ENCODE measurements at places on chromosomes 11 and 22.

DNA sequence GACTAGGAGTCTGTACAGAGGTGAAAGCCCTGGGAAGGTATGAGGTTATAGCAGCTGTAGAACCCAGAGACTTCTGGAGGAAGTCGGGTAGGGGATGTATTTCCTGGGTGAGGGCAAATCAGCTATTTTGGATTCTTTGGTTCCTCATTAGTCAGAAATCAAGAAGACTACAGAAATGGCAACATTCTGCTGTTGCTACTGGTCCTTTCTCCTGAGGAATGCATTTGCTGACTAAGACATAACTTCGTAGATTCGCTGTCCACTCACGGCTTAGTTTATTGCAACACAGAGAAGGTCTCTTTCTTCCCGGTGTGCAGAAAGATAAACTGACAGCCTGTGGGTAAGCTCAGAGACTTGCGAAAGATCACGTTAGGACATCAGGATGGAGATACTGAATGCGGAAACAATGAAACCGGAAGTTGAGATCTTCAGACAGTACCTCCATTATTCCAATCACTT is 25.3 kb upstream of the SESN3 start:
- no peak for DNase-seq
- H3K36me3 ChIP-seq: no peaks in the 10 kb centered on the region
- no peak overlapping the region for H3K27ac ChIP-seq
- no peak overlapping the region for H3K4me3 ChIP-seq
- no peaks in the 10 kb centered on the region for H3K27me3 ChIP-seq

DNA sequence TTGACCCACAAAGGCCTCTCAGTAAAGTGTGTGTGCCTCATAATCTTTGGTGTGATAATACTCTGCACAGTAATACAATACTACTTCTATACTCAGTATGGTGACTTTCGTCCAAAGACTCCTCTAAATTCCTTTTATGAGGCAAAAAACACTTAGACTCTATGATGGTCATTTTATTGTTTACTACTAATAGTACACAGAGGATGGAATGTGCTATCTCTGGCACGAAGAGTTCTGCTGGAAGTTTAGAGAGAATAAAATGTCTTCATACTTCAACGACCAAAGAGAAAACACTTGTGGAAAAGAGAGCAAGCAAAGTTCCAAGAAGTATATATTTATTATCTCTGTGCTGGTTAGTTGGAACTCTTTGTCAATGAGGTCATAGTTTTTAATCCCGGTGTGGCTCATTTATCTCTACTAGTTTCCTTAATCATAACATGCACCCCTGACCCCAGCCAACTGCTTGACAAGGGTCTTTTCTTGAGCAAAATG is 7.5 kb upstream of the CSTF3 start:
- no peaks in the 10 kb centered on the region for H3K27me3 ChIP-seq
- H3K27ac ChIP-seq: no peak overlapping the region
- peaks cover 35% of the 10 kb centered on the region for H3K4me1 ChIP-seq
- H3K36me3 ChIP-seq: no peaks in the 10 kb centered on the region
- DNase-seq: peak; percentile 28

DNA sequence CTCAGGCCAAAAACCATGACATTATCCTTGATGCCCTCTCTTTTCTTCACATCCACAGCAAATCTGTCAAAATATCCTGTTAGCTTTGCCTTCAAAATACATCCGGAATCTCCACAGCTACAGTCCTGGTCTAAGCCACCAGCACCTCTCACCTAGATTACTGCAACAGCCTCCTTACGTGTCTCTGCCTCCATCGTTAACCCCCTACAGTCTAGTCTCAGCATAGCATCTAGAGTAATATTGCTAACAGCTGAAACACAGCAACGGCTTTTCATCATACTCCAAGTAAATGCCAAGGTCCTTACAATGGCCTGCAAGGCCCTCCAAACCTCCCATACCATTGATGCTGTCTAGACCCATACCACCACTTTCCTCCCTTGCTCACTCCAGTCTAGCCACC is 4.4 kb downstream of the TSG101 start:
- H3K4me3 ChIP-seq: no peak overlapping the region
- no peaks in the 10 kb centered on the region for H3K27me3 ChIP-seq
- no peak overlapping the region for H3K27ac ChIP-seq
- peak; percentile 30 for DNase-seq
- peaks cover 5% of the 10 kb centered on the region for H3K4me1 ChIP-seq

- no peaks in the 10 kb centered on the region for H3K36me3 ChIP-seq
- peak overlapping the region; percentile 51 for H3K4me3 ChIP-seq
- no peak for DNase-seq
- H3K27ac ChIP-seq: no peak overlapping the region
- peaks cover 12% of the 10 kb centered on the region for H3K4me1 ChIP-seq
Measured at GRCh38 chr22:39242595-39243438, 2.0 kb downstream of the PDGFB start.

- no peaks in the 10 kb centered on the region for H3K27me3 ChIP-seq
- no peak overlapping the region for H3K4me3 ChIP-seq
- no peak for DNase-seq
- no peak overlapping the region for H3K27ac ChIP-seq
Measured at GRCh38 chr22:42947211-42947990, 67.5 kb downstream of the PACSIN2 start.

- H3K27me3 ChIP-seq: no peaks in the 10 kb centered on the region
- H3K4me1 ChIP-seq: peaks cover 45% of the 10 kb centered on the region
- peak overlapping the region; percentile 87 for H3K27ac ChIP-seq
- DNase-seq: peak; percentile 96
Measured at GRCh38 chr11:116853461-116854073, 16.1 kb upstream of the APOA1 start.

GRCh38 chr22:43838161-43838560 is 24.2 kb downstream of the SULT4A1 start:
- no peaks in the 10 kb centered on the region for H3K36me3 ChIP-seq
- H3K27me3 ChIP-seq: no peaks in the 10 kb centered on the region
- H3K4me1 ChIP-seq: no peaks in the 10 kb centered on the region
- H3K27ac ChIP-seq: no peak overlapping the region

DNA sequence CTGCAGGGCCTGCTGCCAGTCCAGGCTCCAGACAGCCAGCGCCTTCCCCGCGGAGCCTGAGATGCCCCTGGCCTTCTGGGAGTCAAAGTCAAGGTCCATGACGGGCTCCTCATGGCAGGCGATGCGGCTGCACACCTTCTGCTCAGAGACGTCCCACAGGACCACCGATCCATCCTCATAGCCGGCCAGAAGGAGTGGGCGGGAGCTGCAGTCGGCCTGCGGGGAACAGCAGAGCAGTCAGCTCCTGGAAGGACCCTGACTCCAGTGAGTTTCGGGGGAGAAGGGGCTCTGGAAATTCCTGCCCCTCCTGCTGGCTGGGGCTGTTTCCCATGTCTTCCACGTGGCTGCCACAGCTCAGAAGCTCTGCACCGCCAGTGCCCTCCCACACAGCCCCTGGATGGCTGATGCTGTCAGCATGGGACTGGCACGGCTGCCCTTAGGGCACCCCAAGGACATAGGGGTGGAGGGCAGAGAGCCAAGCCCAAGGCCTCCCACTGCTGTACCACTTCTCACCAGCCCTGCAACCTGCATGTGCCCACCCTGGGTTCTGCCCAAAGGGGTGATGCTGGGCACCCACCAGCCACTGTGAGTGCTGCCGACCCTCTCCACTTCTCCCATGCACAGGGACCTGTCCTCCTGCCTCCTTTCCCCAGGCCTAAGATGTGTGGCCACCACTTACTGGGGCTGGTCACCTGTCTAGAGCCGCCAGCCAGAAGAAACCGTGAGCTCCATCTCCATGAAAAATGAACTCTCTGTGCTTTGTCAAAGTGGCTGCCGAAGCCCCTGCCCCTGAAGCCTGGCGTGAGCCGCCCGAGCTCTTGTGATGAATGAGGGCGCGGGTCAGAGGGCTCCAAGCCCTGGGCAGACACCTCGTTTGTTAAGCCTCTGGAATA is 41.7 kb downstream of the TBX1 start:
- H3K4me3 ChIP-seq: no peak overlapping the region
- DNase-seq: no peak
- no peaks in the 10 kb centered on the region for H3K27me3 ChIP-seq
- no peaks in the 10 kb centered on the region for H3K36me3 ChIP-seq

Measured in GM23248 (cell line).